ENCODE measurements at places on chromosomes 7 and 10.
A peak's percentile ranks its signal among the peaks of the same experiment; 100 is the strongest.

DNA sequence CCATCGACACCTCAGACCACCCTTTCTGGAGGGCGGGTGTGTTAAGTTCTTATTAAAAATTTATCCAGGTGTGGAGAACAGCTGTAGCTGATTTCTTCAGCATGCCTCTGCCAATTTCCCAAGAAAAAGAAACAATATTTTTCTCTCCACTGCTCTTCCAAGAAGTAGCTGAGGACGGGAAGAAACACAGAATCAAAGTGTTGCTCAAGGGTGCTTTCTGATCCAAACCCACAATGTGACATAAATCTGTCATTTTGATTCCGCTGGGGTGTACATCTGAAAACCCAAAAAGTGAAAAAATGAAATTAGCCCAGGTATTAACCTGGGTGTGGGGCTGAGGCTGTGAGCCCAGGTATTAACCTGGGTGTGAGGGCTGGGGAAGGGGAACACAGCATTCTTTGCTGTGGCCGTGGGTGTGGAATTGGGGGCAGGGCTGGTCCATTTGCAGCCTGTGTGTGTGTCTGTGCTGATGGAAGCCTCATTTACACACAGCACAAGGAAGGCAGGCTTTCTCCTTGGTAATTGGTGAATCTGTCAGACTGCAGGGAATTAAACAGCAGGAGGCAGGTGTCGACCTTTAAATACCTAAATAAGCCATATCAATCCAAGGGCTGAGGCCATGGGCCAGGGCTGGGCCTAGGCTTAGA is 48.4 kb upstream of the CCDC3 start:
- DNase-seq: no peak

- DNase-seq: no peak
These were observed 23.7 kb upstream of the LIMK1 start for GRCh38 chr7:74059681-74060588.

- peak; percentile 13 for DNase-seq
These were observed 75.1 kb downstream of the CRPPA start for GRCh38 chr7:16345979-16346958.

- no peak for DNase-seq
These were observed 295.5 kb upstream of the CDC14C start for GRCh38 chr7:48628793-48629349.

DNA sequence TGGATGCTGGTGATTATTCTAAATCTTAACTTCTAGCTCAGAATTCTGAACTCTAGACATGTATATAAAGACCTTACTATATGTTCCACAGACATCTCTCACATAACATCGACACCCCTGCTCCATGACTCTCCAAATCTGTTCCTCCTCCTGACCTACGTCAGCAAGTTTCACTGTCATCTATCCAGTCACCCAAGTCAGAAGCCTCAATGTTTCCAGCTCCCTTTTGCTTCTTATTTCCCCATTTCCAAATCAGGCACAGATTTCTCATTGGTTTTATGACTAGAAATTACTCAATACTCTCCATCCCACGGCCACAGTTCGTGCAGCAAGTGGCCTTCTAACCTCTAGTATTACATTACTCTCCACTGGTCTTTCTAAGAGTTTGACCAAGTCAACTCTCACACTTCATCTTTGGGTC is 28.5 kb downstream of the EPC1 start:
- peak; percentile 34 for DNase-seq

- no peak for DNase-seq
These were observed 1.6 kb downstream of the SEPHS1 start for GRCh38 chr10:13346283-13347042.

- DNase-seq: no peak
These were observed 73.5 kb downstream of the CYTH3 start for GRCh38 chr7:6198689-6199595.

- no peak for DNase-seq
These were observed 11.2 kb downstream of the CTBP2 start for GRCh38 chr10:125149036-125149679.

DNA sequence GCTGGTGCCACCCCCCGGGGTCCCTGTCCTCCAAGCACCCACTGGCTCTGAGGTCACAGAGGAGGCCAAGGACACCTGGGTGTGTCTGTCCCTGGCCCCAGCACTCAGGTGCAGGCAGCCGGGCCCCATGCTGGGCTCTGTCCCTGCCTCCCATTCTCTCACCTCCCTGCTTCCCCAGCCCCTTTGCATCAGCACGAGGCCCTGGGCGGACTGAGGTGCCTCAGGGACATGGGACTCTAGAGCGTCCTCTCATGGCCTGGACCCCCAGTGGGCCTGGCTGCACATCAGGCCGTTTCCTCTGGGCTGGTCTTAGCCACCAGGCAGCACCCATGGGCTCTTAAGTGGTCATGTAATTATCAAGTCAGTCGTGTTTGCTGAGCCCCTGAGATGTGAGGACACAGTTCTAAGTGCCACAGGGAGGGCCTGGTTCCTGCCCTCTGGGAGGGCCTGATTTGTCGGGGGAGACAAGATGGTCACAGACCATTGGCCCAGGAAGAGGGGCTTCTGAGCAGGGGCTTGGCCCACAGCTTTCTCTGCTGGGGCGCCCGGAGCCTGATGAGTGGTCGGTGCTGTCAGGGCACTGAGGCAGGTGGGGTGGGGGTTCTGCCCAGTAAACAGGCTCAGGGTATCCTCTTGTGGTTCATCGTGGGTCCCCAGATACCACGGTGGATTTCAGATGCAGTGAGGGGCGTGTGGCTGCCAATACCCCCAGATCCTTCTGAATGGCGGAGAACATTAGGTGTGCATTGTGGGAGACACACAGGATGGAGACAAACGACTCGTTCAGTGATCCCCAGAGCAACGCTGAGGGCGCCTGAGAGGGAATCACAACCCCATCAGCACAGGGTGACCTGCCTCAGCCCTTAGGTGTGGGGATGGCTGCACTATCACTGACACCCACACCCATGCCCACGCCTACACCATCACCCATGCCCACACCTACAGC is 152.5 kb downstream of the WDR37 start:
- no peak for DNase-seq

DNA sequence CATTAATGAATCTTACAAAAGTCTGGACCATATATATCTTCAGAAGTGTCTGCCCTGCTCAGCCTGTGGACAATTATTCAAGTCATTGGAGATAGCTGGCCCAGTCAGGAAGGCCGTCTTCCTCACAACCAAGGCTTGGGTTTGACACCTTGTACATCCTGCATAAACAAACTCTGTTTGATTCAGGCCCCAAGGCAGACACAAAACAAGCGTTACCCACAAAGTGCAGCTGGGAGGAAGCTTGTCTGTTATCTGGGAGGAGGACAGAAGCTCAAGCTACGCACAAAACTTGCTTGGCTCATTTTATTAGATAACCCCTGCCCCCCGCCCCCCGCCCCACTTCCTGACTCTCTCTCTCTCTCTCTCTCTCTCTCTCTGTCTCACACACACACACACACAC is 166.9 kb upstream of the WDR11 start:
- peak; percentile 38 for DNase-seq

DNA sequence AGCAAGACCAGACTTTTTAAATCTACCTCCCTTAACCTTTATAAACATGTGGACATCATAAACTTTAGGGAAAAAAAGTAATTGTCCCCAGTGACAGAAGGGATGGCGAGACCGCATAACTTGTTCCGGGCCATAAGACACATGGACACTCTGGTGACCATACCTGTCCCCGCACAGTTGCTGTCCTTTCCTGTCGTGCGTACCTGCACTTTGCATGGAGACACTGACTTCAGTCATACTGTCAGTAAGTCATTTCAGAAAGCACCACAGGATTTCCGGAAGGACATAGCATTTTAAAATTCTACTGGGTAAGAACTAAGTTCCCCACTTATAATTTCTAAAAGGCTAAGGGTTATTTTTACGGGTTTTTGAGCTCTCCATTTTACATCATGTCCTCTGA is 120.9 kb downstream of the CREB5 start:
- DNase-seq: no peak

- DNase-seq: no peak
These were observed 527.3 kb downstream of the ZNF33B start for GRCh38 chr10:42111076-42111475.

GRCh38 chr10:21372651-21373410 is 152.7 kb downstream of the SKIDA1 start:
- peak; percentile 46 for DNase-seq

DNA sequence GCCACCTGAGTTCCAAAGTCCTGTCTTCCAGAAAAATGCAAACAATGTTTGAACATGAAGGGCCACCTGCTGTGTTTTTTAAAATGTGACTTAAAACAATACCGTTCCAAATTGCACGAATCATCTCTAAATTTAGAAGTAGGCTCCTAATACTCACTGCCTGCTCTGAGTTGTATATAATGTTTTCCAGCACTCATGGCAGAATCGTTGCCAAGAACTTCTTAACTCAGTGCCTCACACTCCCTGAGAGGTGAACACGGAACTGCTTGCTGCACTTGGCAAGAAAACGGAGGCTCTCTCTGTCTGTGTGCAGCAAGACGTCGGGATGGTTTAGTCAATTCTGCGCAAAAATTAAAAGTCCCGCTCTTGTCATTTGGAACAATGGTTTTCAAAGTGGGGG is 757.3 kb upstream of the AUTS2 start:
- no peak for DNase-seq

- DNase-seq: no peak
These were observed 14.5 kb downstream of the AKR1B1 start for GRCh38 chr7:134444198-134444960.

DNA sequence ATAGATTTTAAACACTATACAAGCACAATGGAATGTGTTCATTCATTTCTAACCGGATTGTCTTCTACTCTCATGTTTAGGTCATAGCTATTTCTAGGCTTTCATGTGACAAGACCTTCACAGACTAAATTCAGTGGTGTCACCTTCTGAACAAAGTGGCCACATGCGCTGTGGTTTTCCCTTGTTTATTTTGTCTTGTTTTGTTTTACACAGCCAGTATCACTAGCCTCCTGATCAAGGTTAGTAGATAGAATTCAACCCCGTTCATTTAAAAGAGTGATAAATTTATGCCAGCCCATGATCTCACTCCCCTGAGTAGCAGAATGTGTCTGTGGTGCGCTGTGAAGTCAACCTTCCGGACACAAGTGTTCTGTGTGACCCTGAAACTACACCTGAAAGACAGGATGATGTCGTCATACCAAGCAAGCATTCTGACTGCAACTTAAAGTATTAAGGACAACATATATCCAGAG is 209.1 kb downstream of the CREB5 start:
- no peak for DNase-seq

All from CD4-positive, alpha-beta T cell treated with Interleukin-17A for 1 hour (primary cell).